ENCODE measurements at places on chromosomes 6 and 20.

DNA sequence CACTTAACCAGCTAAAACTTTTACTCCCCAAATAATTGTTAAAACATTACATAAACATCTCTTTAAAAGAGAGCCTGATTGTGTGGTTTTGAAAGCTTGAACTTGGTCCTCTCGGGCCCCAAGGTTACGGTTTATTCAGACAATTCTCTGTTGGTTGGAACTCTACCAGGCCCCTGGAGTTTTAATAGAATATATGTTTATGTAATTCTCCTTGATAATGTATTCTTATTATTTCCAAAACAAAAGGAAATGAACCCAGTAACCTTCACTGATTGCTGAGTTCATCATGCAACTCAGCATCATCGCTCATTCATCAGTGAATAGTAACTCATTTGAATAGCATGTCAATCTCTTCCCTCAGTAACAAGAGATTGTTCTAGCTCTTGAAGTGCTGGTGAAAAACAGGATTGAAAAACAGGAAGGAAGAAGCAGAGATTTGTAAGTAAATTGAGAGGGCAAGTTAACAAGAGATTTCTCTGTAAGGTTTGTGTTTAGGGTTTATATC, 464.5 kb upstream of the MARCKS start:
- DNase-seq, result no peak
- no peaks in the 10 kb centered on the region for H3K36me3 ChIP-seq
- H3K4me3 ChIP-seq, result no peak overlapping the region

DNA sequence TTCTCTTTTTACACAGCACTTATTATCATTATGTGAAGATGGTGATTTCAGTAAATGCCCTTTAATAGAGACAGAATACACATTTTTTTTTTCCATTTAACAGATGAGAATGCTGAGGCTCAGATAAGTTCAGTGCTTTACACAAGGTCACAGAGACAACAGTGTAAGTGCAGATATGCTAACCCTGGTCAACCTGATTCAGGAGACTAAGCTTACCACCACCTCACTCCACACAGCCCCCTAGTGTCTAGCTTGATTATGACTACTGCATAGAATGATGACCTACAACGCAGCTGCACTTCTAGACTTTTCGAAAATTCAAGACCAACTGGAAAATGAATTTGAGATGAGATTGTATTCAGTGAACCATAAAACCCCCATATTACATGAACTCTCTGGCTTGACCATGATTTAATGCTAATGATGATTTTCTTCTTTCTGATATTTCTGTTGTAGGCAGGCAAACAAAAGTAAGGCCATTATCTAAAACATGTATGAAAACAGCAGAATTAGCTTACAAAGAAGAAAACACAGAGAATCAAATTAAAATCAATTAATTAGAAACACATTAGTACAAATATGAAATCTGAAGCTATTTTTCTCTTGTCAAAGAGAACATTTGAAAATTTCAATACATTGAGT, 212.1 kb upstream of the PHACTR1 start:
- no peaks in the 10 kb centered on the region for H3K36me3 ChIP-seq
- no peak overlapping the region for H3K27ac ChIP-seq
- no peaks in the 10 kb centered on the region for H3K4me1 ChIP-seq
- H3K4me3 ChIP-seq, result no peak overlapping the region

DNA sequence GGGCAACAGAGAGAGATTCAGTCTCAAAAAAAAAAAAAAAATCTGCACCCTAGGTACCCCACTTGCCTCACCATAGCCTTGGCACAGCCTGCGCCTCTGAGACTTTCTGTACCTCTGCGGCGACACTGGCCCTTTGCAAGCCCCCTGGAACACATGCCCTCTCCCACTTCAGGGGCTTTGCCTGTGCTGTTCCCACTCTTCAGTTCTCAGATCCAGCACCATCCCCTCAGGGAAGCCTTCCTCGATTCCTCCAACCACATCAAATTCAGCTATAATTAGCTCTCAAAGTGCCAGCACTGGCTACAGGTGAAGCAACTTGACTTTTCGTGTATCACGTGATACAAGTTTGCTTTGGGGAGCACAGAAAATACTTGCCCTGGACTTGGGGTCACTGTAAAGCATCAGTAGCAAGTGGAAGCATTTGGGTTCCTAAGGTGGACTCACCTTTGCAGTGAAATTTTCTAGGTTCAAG, 2.1 kb upstream of the UBE2V1 start:
- DNase-seq, result no peak
- H3K36me3 ChIP-seq, result no peaks in the 10 kb centered on the region
- H3K4me3 ChIP-seq, result peak overlapping the region; percentile 32

GRCh38 chr20:50921803-50922501, 9.3 kb downstream of the ADNP start:
- H3K4me1 ChIP-seq, result no peaks in the 10 kb centered on the region
- H3K36me3 ChIP-seq, result no peaks in the 10 kb centered on the region
- H3K4me3 ChIP-seq, result no peak overlapping the region

GRCh38 chr20:63342561-63343459, 18.3 kb downstream of the CHRNA4 start:
- no peaks in the 10 kb centered on the region for H3K27me3 ChIP-seq
- no peak for DNase-seq
- H3K4me1 ChIP-seq, result peaks cover 29% of the 10 kb centered on the region
- H3K4me3 ChIP-seq, result no peak overlapping the region
- H3K27ac ChIP-seq, result no peak overlapping the region
- H3K36me3 ChIP-seq, result no peaks in the 10 kb centered on the region

Measured in esophagus squamous epithelium (tissue), 5 donors.